ENCODE measurements at places on chromosomes 4 and X.

DNA sequence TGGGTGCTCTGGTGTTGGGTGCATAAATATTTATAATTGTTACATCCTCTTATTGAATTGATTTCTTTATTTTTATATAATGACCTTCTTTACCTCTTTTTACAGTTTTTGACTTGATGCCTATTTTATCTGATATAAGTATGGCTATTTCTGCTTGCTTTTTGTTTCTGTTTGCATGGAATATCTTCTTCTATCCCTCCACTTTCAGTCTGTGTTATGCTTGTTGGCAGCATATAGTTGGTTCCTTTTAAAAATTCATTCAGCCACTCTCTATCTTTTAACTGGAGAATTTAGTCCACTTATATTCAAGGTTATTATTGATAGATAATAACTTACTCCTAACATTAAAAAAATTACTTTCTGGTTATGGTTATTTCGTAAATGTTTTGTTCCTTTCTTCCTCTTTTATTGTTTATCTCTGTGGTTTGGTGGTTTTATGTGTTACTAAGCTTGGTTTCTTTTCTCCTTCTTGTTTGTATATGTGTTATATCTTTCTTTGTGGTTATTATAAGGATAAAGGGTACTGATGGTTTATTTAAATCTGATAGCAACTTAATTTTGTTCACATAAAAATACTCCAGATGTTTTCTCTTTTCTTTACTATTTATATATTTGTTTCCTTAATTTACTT, 69.5 kb downstream of the IL15 start:
- no peak for DNase-seq

GRCh38 chr4:125481334-125482045, 166.7 kb downstream of the FAT4 start:
- no peak for DNase-seq

GRCh38 chrX:136390921-136391320, 90.2 kb downstream of the ADGRG4 start:
- no peak for DNase-seq

GRCh38 chrX:69988955-69989394, 60.8 kb downstream of the AWAT2 start:
- DNase-seq: no peak
